Mesangial cell (primary cell): ENCODE measurements at places on chromosomes 1 and 21. TPM values are rescaled to one million over a fixed set of nuclear protein-coding genes. Genes with fewer than 3 reads are reported as not detected.

Gene PGLYRP4
- total RNA-seq, result not detected in 2 replicates

Gene ITLN2
- total RNA-seq, result not detected in 2 replicates

Gene LMOD1
- total RNA-seq, result 0.16 and 4.2 TPM in 2 replicates

Gene TMEM269
- 0.25 TPM in 1 of 2 replicates, not detected in the other for total RNA-seq

Gene TIE1
- total RNA-seq, result 0.98 and 1.0 TPM in 2 replicates

Gene DYRK1A
- total RNA-seq, result 26.9 and 35.2 TPM in 2 replicates

Gene SPRR4
- total RNA-seq, result not detected in 2 replicates

Gene GJA8
- total RNA-seq, result not detected in 2 replicates

Gene CCDC27
- total RNA-seq, result not detected in 2 replicates

Gene PGLYRP3
- total RNA-seq, result not detected in 2 replicates
